ENCODE measurements at places on chromosomes 16 and 17. TPM values are rescaled to one million over a fixed set of nuclear protein-coding genes. Genes with fewer than 3 reads are reported as not detected.

DNA sequence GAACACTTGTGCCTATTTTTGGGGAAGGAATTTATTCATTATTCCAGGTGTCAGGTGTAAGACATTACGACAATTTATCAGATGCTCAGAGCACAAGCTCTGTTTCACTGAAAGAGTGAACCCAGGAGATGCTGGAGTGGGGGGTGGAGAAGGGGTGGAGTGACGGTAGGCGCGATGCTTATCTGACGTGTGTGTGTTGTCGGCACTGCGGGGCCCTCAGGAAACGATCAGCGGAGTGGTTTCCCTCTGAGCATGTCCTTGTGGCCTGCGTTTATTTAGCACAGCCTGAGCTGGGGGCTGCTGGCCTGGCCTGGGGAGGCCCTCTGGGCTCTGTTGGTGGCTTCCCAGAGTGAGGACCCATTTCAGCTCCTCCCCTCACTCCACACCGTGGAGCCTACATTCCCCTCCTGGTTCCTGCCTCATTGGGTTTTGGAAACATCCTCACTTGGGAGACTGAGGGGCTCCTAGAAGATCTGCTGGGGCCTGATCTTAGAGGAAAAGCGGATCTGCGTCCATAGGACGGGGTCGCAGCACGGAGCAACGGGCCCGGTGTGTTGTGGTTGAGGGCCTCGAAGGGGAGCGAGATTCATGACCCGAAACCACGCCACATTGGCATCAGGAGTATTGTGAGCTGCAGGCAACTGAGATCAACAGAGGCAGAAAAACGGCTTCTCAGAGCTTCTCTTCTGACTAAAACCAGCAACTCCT, 19.0 kb upstream of the GNG13 start:
- no peak overlapping the region for H3K4me3 ChIP-seq
- no peaks in the 10 kb centered on the region for H3K27me3 ChIP-seq
- no peaks in the 10 kb centered on the region for H3K36me3 ChIP-seq
- no peak overlapping the region for H3K27ac ChIP-seq
- H3K4me1 ChIP-seq: no peaks in the 10 kb centered on the region

DNA sequence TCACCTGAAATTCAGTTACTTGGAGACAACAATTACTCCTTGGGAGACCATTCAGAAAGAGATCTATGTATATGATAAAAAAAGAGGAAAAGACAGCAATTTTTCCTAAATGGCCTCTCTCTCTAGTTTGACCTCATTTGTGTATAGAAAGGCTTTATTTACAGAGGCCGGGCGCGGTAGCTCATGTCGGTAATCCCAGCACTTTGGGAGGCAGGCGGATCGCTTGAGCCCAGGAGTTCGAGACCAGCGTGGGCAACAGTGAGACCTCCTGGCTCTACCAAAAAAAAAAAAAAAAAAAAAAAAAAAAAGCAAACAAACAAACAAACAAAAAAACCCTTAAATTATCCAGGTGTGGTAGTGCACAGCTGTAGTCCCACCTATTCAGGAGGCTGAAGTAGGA, 20.7 kb downstream of the GRB2 start:
- no peaks in the 10 kb centered on the region for H3K4me1 ChIP-seq
- H3K4me3 ChIP-seq: no peak overlapping the region
- no peak for DNase-seq
- no peaks in the 10 kb centered on the region for H3K36me3 ChIP-seq
- no peak overlapping the region for H3K27ac ChIP-seq
- H3K27me3 ChIP-seq: no peaks in the 10 kb centered on the region

DNA sequence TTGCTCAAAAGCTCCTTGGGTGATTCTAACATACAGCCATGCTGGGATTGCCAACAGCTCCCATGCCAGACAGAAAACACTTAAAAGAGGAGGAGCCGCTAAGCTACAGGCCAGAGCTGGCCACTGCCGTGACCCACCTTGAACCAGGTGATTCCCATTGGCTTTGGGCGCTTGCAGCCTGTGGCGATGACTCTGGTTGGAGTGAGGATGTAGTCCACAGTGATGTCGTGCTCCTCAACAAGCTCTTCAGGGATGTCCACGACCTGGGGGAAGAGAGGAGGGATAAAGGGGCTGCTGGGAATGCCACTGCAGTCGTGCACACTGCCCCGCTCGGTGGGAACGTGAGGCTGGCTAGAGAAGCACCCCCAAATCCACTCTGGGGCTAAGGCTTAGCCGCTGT, 13.5 kb downstream of the MTHFSD start:
- no peak overlapping the region for H3K27ac ChIP-seq
- no peak for DNase-seq
- no peaks in the 10 kb centered on the region for H3K27me3 ChIP-seq
- peaks cover 23% of the 10 kb centered on the region for H3K36me3 ChIP-seq

DNA sequence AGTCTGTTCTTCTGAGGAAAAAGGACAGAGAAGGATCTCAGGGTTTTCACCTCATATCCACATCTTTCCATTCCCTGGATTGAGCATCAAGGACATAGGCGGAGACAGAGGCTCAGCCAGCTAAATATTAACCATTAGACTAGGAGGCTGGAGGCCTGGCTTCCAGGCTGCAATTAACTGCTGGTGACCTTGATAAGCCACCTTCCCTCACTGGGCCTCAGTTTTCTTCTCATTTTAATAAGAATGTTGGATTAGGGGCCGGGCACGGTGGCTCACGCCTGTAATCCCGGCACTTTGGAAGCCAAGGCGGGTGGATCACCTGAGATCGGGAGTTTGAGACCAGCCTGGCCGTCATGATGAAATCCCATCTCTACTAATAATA, 25.6 kb upstream of the CNOT1 start:
- no peak for DNase-seq
- H3K4me1 ChIP-seq: no peaks in the 10 kb centered on the region
- H3K27me3 ChIP-seq: no peaks in the 10 kb centered on the region

DNA sequence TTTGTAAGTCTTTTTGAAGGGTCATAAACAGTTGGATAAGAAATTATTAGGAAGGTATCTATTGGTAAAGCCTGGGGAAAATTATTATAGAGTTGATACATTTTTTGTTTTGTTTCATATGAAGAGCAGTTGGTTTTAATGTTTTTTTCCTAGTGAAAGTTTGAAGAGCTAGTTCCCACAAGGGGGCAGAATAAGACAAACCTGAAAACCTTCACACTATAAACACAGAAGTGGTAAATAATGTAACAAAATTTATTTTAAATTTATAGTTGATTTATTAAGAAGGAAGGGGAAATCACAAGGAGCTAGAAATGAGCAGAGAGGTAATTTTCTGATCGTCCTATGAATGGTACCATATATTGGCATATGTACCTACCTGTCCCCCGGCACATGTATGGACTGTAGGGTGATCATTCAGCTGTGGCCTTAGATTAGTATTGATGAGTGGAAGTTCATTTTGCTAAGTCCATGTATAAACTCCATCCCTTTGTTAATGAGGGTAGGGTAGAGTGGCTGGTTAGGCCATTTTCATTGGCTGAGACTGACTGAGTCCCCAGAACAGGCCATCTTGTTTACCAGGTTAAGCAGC, 116.3 kb downstream of the TANC2 start:
- no peak overlapping the region for H3K27ac ChIP-seq
- H3K4me1 ChIP-seq: no peaks in the 10 kb centered on the region
- no peaks in the 10 kb centered on the region for H3K36me3 ChIP-seq
- peak; percentile 77 for DNase-seq
- no peak overlapping the region for H3K4me3 ChIP-seq

- no peak overlapping the region for H3K4me3 ChIP-seq
- H3K36me3 ChIP-seq: peaks cover 7% of the 10 kb centered on the region
- H3K27ac ChIP-seq: no peak overlapping the region
These were observed 80.7 kb downstream of the TIMM22 start for GRCh38 chr17:1077581-1077985.

- H3K4me1 ChIP-seq: peaks cover 12% of the 10 kb centered on the region
- peak overlapping the region; percentile 46 for H3K27ac ChIP-seq
- no peaks in the 10 kb centered on the region for H3K27me3 ChIP-seq
- peaks cover 22% of the 10 kb centered on the region for H3K36me3 ChIP-seq
- DNase-seq: peak; percentile 74
- peak overlapping the region; percentile 18 for H3K4me3 ChIP-seq
These were observed 17.7 kb downstream of the SLC38A10 start for GRCh38 chr17:81277421-81277820.

GRCh38 chr16:65064131-65064530, 57.7 kb downstream of the CDH11 start:
- H3K36me3 ChIP-seq: peaks cover 2% of the 10 kb centered on the region
- DNase-seq: no peak
- no peak overlapping the region for H3K27ac ChIP-seq
- no peak overlapping the region for H3K4me3 ChIP-seq
- H3K27me3 ChIP-seq: no peaks in the 10 kb centered on the region

SRL gene
- under 0.01 TPM for total RNA-seq

INCA1 gene
- 0.33 TPM for total RNA-seq

TBC1D3K gene
- total RNA-seq: not detected
